ENCODE measurements at places on chromosomes 3 and 15. TPM values are rescaled to one million over a fixed set of nuclear protein-coding genes. Genes with fewer than 3 reads are reported as not detected.

GATM gene
- not detected for total RNA-seq

GPR176 gene
- total RNA-seq = 40.3 TPM

MAP3K13 gene
- 20.2 TPM for total RNA-seq

MST1R gene
- 0.34 TPM for total RNA-seq

UNC13C gene
- not detected for total RNA-seq

VILL gene
- 7.2 TPM for total RNA-seq

GOLIM4 gene
- 51.8 TPM for total RNA-seq

EFCAB12 gene
- not detected for total RNA-seq

RPL39L gene
- total RNA-seq = 9.3 TPM

LCTL gene
- not detected for total RNA-seq

NDN gene
- 77.3 TPM for total RNA-seq

HESX1 gene
- total RNA-seq = 0.19 TPM

HHATL gene
- total RNA-seq = not detected

RPUSD3 gene
- total RNA-seq = 46.5 TPM

Measured in cardiac ventricle fibroblast (primary cell).